Brain microvascular endothelial cell (primary cell): ENCODE measurements at places on chromosomes 7 and 10.

DNA sequence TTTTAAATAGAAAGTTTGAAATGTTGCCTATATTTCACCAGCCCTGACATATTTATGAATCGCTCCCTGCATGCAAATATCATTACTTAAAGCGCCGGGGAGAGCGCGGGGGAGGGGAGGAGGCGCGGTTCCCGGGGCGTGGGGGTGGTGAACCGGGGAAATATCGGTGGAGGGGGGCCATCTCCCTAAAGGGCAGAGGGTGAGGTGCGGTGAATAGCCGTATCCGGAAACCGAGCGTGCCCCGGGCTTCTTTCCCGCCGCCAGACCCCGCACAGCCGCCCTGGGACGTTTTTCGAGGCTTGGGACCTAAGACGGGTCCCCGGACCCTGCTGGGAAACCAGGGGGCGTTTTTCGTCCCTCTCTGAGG lies 6.9 kb upstream of the ZNF503 start:
- no peak for DNase-seq

GRCh38 chr7:128067983-128068382 lies 36.7 kb upstream of the LRRC4 start:
- DNase-seq: no peak

GRCh38 chr10:62188021-62188616 lies 80.5 kb downstream of the RTKN2 start:
- DNase-seq: no peak

DNA sequence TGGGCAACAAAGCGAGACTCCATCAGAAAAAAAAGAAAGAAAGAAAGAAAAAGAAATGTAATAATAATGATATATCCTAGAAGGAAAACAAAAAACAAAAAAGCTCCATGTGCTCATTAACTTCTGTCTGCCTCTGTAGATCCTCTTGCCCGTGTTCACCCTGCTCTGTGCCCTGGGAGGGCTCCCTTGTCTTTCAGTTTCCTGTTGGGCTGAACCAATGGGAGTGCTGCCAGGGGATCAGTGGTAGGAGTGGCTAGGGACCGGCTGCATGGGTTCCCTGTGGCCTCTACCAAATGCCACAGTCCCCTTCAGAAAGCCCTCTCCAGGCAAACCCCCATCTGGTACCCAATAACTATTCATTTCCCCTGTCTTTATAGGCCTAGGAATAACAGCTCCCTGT lies 51.8 kb upstream of the PARD3 start:
- DNase-seq: no peak

- no peak for DNase-seq
Measured at GRCh38 chr10:66639371-66639770, 286.5 kb upstream of the LRRTM3 start.

DNA sequence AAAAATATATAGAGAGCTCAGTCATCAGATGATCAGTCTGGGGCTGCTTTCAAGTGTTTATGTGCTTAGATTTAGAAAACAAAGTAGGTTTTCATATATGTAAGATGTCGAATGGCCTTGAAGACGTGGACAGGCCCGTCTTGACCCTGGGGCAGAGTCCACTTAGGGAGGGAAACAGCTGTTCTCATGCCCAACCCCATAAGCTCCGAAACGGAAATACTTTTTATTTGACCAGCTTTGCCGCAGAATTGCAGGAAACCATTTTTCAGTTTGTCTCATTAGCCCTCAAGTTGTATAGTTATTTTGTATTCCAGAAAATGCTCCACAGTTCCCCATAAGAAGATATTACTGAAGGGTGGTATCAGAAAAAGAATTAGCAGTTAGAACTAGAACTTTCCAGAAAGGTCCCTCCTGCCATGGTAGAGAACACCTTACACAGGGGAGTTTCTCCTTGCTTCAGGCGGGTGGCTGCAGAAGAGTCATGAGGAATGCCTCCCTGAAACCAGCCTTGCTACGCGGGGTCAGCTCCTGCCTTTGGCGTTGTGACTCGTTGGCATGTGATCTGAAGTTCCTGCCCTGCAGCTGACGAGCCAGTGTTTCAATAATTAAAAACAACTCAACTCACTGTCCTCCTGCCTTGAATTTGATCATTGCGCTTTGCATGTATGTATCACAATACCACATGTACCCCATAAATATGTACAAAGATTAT lies 192.7 kb downstream of the CELF2 start:
- no peak for DNase-seq

DNA sequence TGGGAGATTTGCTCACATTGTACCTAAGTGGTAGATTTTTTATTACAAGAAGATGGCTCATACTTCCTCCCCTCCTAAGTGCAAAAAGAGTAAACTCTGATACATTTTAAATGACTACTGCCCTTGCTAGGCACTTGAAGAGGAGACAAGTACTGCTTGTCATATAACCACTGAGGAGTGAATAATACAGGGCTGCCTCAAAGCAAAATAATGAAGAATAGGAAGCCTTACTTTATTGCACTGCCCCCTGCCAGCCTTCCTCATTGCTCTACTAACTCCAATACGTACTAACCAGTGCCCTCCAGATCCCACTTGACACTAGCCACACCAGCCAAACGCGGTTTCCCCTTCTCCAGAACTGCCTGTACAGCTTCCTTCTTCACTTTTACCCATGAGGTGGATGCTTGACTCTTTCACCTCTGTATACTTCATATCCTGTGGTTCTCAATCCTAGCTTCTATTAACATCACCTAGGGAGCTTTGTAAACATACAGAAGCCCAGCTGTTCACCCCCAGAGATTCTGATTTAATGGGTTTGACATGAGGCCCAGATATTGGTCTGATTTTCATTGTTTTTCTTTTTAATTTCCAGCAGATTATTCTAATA lies 11.7 kb upstream of the MTERF1 start:
- no peak for DNase-seq

DNA sequence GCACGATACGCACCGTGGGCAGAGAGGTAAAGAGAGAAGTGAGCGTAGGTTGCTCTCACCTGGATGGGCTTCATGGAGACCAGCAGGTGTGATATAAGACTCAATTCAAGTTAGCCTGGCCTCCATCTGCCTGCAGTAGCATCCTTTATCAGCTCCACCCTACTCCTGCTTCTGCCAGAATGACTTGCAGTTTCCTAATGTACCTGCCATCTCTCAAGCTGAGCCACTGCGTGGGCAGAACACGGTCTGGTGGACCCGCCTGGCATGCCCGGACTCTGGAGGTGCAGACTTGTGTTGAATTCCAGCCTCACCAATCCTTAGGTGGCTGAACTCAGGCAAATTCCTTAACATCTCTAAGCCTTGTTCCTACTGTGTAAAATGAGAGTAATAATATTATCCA lies 64.3 kb downstream of the STEAP1B start:
- DNase-seq: no peak

- DNase-seq: no peak
Measured at GRCh38 chr7:129721068-129721467, 109.5 kb downstream of the NRF1 start.

- DNase-seq: no peak
Measured at GRCh38 chr7:5396542-5396941, 27.1 kb downstream of the TNRC18 start.

- DNase-seq: no peak
Measured at GRCh38 chr10:73818402-73818801, 7.0 kb upstream of the NDST2 start.

DNA sequence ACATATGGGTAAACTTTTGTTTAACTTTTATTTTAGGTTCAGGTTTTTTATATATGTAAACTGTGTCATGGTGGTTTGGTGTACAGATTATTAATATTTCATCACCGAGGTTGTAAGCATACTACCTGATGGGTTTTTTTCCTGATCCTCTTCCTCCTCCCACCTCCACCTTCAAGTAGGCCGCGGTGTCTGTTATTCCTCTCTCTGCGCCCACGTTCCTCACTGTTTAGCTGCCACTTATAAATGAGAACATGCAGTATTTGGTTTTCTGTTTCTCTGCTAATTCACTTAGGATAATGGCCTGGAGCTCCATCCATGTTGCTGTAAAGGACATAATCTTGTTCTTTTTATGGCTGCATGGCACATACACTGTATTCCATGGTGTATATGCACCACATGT lies 1000.0 kb upstream of the CELF2 start:
- DNase-seq: no peak

DNA sequence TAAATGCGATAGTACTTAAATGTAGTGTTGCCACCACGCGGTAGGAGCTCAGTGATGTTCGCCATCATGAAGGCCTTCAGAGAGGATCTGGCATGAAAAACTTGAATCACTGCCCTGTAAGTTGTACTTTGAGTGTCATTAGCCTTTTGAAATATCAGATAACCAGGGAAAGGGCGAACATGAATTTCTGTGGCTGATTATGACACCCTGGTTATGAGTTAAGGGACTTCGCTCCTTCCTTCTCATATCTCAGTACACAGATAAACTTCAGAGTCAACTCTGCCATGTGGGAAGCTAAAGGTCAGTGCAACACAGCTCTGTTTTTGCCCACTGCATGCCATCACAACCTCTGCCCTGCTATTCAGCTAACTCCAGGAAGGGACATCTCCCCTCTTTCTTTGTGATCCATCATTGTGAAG lies 8.9 kb upstream of the ACSL5 start:
- no peak for DNase-seq

DNA sequence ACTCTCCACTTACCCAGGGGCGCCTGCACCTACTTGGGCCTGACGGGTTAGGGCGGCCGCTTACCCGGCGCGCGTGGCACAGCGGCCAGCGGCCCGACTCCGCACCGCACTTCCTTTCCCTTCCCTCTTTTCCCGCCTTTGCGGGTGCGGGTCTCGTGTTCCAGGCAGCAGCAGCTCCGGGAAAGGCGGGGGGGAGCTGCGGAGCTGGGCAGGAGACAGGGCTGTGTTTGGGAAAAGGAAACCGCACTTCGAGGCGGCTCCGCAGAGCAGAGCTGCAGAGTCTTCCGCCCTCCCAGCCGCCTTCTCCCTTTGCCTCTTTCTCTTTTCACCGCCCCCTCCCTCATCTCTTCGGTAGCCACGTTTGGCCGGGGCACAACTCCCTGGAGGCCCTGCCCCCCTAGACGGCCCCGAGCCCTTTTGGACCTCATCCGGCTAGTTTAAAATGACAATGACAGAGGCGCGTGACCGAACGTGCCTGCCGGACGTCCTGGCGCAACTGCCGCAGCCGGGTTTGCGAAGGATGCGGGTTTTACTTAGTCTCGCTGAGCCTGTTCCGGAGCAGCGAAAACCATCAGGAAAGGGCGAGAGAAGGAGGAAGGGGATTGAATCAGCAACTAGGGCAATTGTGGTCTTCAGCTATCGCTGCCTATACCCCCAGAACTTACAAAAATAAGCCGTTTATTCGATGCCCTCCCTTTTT lies 7.9 kb upstream of the PAX2 start:
- DNase-seq: no peak

- no peak for DNase-seq
Measured at GRCh38 chr7:150740053-150740452, 2.8 kb downstream of the GIMAP5 start.

GRCh38 chr7:78179211-78179610 lies 380.6 kb downstream of the PHTF2 start:
- DNase-seq: no peak

DNA sequence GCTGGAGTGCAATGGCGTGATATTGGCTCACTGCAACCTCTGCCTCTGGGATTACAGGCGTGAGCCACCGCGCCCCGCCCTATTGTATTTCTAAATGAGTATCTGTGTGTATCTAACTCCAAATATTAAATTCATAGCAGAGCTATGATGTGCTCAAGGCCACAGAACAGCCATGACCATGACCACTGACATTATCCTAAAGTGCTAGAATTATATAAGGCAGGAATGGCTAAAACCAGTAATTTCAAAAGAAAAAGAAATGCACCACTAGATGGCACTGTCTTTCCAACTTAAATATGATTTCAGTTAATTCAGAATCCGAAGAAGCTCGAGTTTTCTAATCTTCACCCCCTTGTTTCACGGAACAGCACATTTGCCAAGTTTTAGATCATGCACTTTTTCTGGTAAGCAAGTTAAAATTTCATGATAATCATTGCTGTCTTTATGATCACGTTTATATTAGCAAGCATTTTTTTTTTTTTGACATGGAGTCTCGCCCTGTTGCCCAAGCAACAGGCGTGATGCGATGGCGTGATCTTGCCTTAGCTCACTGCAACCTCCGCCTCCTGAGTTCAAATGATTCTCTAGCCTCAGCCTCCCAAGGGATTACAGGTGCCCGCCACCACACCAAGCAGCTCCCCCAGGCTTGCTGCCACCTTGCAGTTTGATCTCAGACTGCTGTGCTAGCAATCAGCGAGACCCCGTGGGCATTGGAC lies 65.3 kb downstream of the OR13A1 start:
- peak; percentile 32 for DNase-seq

DNA sequence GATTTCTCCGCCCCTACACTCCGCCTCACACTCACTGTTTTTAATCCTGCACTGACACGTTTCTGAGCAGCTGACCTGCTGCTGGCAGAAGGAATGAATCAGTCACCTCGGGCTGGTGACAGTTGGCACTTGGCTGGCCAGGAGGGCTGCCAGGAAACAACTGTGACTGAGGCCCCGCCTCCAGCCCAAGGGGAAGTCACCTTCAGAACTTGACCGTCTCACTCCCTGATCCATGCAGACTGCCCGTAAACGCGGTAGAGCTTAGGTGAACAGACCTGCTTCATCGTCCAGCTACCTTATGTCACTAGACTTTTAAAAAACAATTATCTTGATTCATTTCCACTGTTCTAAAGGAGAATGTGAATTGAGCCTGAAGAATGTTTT lies 107.5 kb downstream of the DOCK1 start:
- DNase-seq: no peak

DNA sequence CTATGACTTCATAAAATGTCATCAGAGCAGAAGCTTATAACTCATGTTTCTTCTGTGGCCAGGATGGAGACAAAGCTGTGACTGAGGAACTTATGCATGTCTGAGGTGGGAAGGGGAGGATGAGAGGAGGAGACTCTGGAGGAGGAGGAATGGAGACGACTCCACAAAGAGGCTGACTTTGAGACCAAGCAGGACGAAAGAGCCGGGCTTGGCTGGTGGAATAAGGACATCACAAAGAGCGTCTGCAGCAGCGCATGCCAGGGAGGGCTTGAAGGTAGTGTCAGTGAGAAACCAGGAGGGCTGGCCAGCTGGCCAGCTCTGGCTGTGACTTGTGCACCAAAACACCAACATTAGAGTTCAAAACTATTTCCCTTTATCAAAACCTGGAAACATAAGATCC lies 6.1 kb upstream of the GDF2 start:
- DNase-seq: no peak

DNA sequence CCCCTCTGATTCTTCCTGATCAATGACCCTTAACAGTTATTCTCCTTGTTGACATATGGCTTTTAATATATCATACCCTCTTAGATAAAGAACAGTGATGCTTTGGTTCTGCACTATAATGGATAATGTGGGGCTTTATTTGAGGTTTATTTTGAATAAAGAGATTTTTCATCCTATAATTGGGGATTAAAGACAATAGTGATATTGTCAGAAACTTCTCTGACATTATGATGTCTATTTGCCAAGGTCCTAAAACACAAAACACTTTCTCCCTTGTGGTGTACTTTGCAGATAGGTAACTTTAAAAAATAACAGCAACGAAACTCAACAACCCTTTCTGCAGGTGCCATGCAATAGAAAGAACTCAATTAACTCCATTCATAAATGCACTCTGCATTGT lies 243.6 kb upstream of the RHOBTB1 start:
- no peak for DNase-seq

- DNase-seq: peak; percentile 53
Measured at GRCh38 chr7:151700586-151701165, 176.2 kb downstream of the PRKAG2 start.

GRCh38 chr10:127694580-127695193 lies 42.3 kb upstream of the FOXI2 start:
- DNase-seq: no peak

- no peak for DNase-seq
Measured at GRCh38 chr10:66234872-66235271, 691.0 kb upstream of the LRRTM3 start.
